H9 (cell line): ENCODE measurements at places on chromosomes 3 and 15. TPM values are rescaled to one million over a fixed set of nuclear protein-coding genes. Genes with fewer than 3 reads are reported as not detected.

- DNase-seq, result no peak
Observed at GRCh38 chr3:127689266-127689860, 16.6 kb downstream of the ABTB1 start.

DNA sequence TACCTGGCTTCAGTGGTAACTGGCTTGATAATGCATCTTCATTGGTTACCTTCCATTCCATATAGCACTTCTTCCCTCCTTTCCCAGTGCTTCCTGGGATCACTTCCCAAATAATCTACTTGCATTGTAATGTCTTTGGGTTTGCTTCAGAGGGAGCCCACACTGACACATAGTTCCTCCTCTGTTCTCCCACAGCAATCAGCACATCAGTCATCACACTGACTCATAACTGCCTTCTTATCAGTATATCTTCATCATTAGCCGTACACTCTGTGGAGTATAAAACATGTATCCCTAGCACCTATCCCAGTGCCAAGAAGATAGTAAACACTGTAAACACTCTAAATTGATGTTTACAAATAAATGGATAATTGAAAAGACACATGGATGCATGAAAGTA, 91.4 kb upstream of the SCN10A start:
- DNase-seq, result no peak

DNA sequence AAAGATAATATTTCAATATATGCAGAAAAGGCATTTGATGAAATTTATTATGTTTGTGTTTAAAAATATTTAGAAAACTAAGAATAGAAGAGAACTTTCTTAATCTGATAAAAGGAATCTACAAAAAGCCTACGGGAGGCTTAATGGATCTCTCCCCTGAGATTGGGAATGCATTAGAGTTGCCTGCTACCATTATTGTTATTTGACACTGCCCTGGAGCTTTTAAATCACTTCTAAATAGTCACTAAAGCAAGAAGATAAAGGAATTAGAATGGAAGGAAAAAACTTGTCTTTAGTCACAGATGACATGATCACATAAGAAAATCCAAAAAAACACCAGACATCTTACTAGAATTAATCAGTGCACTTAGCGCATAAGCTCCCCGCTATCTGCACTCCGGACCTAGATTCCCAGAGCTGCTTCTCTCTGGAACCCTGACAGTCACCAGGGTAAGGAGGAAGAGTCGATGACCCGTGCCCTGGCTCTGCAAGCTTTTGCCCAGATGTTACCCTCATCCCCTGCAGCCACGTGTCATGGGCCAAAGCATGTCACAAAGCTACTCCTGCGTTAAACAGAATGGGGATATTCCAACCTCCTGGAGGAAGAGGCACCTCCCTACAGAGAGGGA, 97.1 kb downstream of the MINAR1 start:
- DNase-seq, result no peak

Gene TRPM1
- total RNA-seq, result not detected in 2 replicates

DNA sequence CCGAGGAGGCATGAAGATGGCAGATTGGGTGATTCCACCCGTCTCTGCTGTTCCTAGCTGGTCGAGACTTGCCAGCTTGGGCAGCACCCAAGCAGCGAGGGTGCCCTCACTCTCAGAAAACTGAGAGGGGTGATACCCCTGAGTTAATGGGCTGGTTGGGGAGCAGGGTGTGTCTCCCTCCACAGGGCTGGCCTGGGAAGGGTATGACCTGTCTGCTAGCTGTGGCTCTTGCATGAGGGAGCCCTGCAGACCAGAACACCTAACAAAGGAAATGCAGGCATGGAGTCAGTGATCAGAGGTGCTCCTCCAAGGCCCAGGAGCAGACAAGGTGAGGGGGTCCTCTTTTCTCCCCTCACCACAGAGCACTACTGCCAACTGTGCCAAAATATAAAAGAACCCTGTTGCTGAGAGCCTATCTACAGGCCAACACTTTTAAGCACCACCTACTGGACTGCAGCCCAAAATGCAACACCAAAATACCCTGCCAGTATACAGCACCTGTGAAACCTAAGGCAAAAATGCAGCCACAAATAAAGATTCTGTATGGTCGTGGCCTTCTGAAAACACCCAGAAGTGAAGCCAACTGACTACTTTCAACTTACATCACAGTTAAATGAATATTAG, 35.8 kb upstream of the PPM1L start:
- DNase-seq, result peak; percentile 58

Gene TRIM42
- not detected in 2 replicates for total RNA-seq

Gene STRIT1
- 0.26 TPM in 1 of 2 replicates, not detected in the other for total RNA-seq

DNA sequence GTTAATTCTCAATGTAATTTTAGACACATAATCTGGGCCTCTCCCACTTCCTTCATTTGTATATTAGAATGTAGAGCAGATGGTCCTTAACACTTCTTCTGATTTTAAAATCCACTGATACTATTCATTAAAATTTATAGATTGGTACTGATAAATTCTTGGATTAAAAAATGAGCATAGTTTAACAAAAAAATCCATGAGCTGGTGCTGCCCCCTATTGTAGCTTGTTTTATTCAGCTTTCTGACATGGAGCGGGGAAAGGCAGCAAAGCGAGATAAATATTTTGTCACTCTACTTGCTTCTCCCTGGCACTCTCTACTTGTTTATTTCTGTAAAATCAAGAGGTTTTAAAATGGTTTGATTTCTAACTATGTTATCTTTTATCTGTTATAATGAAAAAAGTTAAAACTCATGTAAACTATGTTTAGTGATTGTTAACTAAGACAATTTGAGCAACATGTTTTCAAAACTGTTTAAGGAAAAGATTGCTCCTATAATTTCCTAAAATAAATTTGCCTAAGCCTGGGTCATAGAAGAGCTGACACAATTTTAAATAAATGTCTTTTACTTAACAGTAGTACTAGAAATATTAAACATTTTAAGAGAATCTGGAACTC, 26.5 kb upstream of the PLOD2 start:
- no peak for DNase-seq

DNA sequence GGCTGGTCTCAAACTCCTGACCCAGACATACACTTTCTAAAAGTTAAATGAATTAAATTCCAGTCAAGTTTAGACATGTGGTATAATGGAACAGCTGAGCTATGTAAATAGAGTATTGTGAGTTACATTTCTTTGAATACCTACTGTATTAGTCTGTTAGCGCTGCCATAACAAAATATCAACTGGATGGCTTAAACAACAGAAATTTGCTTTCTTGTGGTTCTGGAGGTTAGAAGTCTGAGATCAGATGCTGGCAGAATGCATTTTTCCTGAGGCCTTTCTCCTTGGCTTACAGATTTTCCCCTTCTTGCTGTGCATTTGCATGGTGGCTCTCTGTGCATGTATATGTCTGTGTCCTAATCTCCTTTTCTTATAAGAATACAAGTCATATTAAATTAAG, 101.5 kb upstream of the TGFBR2 start:
- DNase-seq, result no peak

DNA sequence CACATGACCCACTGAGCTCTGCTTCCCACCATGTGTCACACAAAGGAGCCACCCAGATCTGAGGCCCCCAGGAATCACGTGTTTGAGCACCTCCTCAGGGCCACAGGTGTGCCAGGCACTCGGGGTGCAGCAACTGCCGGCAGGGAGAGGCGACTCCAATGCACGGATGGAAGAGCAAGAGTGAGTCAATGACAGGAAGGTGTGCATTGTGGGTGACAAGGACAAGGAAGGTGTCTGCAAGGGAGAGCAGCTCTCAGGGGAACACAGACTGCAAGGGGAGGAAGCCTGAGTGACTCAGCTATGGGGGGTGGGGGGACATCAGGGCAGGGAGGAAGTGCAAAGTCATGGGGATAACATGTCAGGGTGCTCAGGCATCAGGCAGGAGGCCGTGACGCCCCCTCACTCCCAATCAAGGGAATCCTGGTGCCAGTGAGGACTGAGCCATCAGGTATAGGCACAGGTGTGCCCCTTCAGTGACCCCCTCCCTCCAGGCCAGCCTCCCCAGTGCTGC, 67.4 kb downstream of the NUP210 start:
- DNase-seq, result no peak

DNA sequence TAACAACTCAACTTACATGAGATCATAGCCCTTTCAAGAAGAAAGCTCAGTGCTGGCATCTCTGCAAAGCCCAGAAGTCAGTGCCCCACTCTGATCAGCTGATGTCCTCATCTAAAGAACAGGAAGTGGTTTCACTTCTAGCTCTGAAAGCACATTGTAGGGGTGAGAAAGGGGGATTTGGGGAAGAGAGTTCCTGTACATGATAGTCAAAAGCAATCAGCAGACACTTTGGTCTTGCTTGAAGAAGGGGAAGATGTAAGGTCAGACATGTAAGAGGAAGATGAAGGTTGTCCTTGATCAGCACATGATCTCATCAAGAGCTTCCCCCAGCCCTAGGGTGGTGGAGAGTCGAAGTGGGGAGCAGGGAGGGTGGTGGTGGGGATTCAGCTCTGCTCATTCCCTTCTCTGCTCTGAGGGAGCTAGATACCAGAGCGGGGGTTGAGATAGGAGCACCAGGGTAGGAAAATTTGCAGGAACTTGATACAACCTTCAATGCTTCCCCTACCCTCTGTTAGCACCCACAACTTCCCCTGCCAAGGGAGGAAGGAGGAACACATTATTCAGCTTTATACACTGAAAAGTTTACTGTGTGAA, 76.4 kb upstream of the ETV5 start:
- no peak for DNase-seq

Gene WDR53
- total RNA-seq, result 21.2 and 22.3 TPM in 2 replicates

DNA sequence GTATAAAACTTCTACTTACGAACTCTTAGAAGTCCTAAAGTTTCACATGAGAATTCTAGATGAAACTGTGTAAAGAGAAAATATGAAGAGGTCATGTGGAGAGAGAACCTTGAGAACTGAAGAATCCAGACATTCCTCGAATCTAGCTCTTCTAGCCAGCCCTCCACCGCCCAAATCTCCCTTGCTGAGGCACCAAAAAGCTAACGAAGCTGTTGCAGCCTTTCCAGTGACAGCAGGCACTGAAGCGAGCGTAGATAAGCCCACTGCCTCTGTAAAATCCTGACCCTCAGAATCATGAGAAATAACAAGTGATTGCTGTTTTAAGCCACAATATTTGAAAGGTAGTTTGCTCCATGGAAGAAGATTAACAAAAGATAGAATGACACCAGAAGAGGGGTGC, 134.0 kb downstream of the GOLGA6L6 start:
- no peak for DNase-seq

Gene HACL1
- total RNA-seq, result 48.9 and 52.6 TPM in 2 replicates

GRCh38 chr3:178847190-178847589, 224.4 kb downstream of the ZMAT3 start:
- no peak for DNase-seq

Gene NTRK3
- total RNA-seq, result 2.4 and 2.5 TPM in 2 replicates

DNA sequence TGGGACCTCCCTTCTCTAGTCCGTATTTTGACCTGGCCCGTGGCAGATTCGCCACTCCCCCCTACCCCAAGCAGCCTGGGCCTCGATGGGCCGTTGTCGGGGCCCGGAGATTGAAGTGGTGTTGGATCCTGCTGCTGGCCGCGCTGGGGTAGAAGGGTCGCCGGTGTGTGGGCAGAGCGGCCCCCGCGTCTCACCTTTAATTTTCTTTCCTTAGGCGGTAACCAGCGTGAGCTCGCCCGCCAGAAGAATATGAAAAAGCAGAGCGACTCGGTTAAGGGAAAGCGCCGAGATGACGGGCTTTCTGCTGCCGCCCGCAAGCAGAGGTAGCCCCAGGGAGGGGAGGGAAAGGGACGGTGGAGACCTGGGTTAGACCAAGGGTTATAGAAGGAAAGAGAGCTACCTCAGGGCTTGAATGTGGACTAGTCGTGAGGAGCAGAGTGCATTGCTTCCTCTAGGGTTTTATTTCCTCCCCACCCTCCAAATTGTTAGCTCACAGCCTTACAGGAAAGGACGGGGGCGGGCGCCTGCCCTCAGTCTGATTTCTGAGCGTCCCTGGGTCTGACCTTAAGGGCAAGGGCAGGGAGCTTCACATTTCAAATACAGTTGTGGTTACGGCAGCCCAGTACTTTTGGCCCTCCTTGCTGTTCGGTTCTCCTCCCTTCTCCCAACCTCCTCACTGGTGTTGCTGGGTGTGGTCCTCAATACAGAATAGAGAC, 799 bp downstream of the SERF2 start:
- DNase-seq, result no peak

GRCh38 chr3:124812291-124813265, 74.6 kb downstream of the ITGB5 start:
- DNase-seq, result no peak

Gene PLA2G4F
- total RNA-seq, result not detected in 2 replicates

GRCh38 chr3:109642025-109642424, 304.7 kb upstream of the DPPA4 start:
- DNase-seq, result no peak

DNA sequence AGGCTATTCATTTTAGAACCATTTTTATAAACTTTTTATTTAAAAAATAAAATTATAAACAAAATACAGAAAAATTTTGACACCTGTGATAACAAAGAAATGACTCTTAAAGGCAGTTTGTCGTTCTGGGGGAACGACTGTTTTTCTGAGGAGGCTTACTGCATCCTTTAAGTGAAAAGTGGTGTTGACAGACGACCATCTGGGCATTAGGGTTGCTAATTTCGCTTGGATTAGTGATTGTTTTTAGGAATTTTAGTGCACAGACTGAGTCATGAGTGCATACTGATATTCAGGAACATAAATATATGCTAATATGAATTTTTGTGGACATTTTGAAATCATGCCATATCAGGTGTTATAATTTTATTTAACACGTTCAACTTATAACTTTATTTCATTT, 28.5 kb downstream of the OSTN start:
- no peak for DNase-seq

Gene PARP15
- total RNA-seq, result 0.18 and 0.24 TPM in 2 replicates

- DNase-seq, result no peak
Observed at GRCh38 chr3:23867400-23867799, 49.4 kb downstream of the NKIRAS1 start.

- DNase-seq, result no peak
Observed at GRCh38 chr3:143002083-143002712, 828 bp downstream of the U2SURP start.

Gene SCAANT1
- not detected in 2 replicates for total RNA-seq

- DNase-seq, result peak; percentile 85
Observed at GRCh38 chr3:141796889-141797781, 33.9 kb downstream of the GRK7 start.

Gene LRRIQ4
- total RNA-seq, result 0.26 TPM in 1 of 2 replicates, not detected in the other

Gene HIGD2B
- not detected in 2 replicates for total RNA-seq

Gene CAMK2N2
- 12.6 and 13.9 TPM in 2 replicates for total RNA-seq

DNA sequence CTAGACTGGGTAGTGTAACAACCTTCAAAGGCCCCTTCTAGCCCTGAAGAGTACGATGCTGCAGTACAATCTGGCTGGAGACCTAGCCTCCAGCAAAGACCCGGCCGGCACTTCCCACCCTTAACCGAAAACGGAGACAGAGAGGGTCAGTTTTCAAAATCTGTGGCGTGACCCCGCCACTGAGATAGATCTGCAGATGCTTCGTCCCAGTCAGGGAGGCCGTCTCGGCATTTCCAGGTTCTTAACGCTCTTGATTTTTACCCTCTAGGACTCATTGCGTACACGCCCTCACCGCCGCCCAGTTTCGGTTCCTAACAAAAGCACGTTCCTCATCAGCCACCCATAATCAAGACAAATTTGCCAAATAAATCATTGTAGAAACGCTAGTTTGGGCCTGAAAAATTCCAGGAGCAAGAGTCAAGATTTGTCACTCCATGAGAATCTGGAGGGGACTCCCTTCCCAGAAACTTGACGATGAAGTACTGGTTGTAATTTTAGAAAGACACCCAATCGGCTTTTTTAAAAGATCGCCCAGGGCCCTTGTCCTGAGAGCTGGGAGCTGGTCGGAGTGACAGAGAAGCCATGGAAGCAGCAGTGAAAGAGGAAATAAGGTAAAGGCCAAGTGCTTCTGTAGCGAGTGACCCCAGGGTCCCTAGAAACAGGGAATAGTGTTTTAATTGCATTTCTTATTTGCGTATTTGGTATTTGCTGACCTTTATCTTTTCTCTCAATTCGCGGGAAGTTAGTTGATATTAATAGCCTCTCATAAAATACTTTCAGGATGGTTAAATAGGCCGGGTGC, 868 bp upstream of the TMEM87A start:
- DNase-seq, result peak; percentile 34
